Jurkat, Clone E6-1 (cell line): ENCODE measurements at places on chromosomes 1 and 21.

GRCh38 chr1:63024132-63024531 is 240.2 kb downstream of the ATG4C start:
- no peak for DNase-seq

- DNase-seq, result no peak
These were observed 900.1 kb downstream of the TTLL7 start for GRCh38 chr1:83098791-83099190.

- no peak for DNase-seq
These were observed 4.6 kb downstream of the HYI start for GRCh38 chr1:43448955-43449707.

DNA sequence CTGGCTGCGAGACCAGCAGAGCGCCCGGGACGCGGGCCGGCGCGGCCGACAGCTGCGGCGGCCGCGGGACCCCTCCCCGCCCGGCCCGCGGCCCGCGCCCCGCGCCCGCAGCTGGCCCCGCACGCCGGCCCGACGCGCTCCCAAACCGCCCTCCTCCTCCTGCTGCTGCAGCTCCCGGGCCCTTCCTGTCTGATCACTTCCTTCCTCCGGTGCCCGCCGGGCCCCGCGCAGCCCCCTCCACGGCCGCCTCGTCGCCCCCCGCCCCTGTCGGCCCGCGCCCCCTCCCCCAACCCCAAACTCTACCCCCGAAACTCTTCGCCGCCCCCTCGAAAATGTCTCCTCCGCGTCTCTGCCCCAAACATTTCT is 594 bp downstream of the LUZP1 start:
- DNase-seq, result no peak

- no peak for DNase-seq
These were observed 1.0 kb upstream of the EXO1 start for GRCh38 chr1:241846862-241847539.

DNA sequence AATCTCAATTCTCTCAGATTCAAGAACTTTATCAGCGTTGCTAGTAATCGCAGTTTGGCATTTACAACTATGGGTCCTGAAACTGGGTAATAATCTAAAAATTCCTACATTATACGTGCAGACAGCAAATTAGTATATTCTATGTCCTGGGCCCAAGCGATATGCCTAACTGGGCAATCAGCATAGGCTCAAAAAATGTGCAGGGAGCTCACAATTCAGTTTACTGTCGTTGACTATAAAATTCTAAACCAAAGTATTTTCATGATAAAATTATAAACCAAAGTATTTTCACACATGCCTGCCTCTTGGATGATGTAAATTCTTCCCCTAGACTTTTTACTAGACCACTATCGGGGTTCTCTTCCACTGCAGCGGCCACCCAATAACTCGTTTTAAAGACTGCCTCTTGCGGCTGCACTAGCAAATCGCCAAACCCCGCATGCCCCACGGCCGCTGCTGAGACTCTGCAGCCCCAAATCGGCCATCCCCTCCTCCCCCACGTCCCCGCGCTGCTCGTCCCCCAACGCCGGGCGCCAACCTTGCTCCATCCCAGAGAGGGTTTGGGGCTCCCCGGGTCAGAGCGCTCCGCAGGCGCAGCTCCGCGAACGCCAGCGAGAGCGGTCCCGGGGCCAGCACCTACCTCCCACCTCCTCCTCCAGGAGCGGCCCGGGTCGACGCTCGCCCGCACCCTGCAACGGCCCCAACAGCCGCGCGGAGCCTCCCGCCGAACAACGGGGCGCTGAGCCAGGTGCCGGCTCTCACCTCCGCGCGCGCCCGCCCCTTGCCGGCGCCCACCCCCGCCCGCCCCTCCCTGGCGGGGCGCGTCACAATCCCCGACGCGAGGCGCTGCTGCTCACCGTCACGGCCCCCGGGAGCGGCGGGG is 506 bp downstream of the SSX2IP start:
- DNase-seq, result no peak
